Activated CD8-positive, alpha-beta memory T cell treated with anti-CD3 and anti-CD28 coated beads for 4 hours (primary cell): ENCODE measurements at places on chromosomes 2 and 18.

GRCh38 chr2:172964511-172965139 lies 111.0 kb upstream of the MAP3K20 start:
- no peak for DNase-seq

- no peak for DNase-seq
Observed at GRCh38 chr18:7141287-7141686, 23.7 kb upstream of the LAMA1 start.

GRCh38 chr2:206713746-206714145 lies 4.5 kb downstream of the DYTN start:
- DNase-seq = no peak

- no peak for DNase-seq
Observed at GRCh38 chr2:144675731-144676130, 155.8 kb upstream of the ZEB2 start.

- DNase-seq = no peak
Observed at GRCh38 chr2:216584112-216584511, 49.1 kb upstream of the IGFBP2 start.

GRCh38 chr2:205930209-205930608 lies 155.8 kb downstream of the INO80D start:
- DNase-seq = no peak

DNA sequence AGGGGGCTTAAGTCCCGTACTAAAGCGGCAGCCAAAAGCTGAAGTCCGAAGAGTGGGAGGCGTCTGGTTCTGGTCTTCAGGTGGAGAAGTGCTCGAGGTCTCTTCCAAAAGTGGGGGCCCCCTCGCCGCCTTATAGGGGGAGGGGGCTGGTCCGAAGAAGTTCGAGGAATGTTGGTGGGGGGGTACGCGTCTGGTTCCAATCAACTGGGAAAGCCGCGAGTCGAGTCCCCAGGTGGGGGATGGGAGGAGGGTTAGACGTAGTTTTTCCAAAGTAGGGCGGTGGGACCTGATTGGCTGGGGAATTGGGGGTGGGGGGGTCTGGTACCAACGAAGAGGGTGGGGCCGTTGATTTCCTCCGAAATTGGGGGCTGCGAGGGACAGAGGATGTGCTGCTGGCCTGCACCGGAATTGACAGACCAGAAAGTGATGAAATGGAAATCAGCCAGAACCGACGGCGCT lies 594 bp downstream of the ITM2C start:
- DNase-seq = no peak

GRCh38 chr2:24262421-24262970 lies 87.6 kb downstream of the FAM228A start:
- no peak for DNase-seq

GRCh38 chr2:152175012-152175367 lies 573 bp downstream of the STAM2 start:
- no peak for DNase-seq

DNA sequence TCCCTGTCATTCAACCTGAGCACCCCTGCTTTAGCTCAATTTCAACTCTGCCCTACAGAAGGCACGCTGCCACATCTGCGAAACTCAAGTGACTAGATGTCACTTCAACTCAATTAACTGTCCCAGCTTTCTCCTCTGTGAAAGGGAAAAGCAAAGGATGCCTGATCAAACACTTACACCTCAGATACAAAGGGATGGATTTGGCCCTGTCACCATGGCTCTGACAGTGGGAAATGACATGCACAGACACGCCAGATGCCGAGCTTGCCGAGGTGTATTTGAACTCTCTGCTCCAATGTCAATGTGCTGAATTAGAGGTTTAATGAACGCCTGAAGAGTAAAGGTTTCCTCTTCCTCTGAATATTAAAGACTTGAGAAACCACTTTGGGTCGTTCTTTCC lies 481.1 kb downstream of the CBLN2 start:
- DNase-seq = no peak
